ENCODE measurements at places on chromosomes 12 and 14.

GRCh38 chr12:113397497-113398197 is 6.0 kb downstream of the SDS start:
- no peak for DNase-seq

- DNase-seq = no peak
Measured at GRCh38 chr14:31173120-31173837, 34.3 kb downstream of the HECTD1 start.

DNA sequence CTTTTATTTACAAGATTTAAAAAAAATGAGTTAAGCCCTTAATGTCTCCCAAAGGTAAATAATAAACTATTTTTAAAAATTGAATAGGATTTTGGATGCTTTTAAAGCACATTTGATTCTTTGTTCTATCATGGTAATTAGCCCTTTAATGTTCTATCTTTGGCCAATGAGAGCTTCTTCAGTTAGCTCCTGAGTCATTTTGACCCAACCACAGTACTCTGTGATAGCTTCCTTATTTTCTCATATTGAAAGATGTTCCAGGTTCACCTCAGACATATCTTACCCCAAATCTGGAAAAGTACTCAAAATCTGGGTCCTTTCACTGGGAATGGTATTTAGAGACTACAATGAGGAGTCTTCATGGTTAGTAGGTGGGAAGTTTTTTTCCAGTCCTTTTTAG is 98.0 kb downstream of the MYRFL start:
- DNase-seq = no peak

GRCh38 chr12:11555743-11556625 is 93.5 kb upstream of the ETV6 start:
- DNase-seq = no peak

DNA sequence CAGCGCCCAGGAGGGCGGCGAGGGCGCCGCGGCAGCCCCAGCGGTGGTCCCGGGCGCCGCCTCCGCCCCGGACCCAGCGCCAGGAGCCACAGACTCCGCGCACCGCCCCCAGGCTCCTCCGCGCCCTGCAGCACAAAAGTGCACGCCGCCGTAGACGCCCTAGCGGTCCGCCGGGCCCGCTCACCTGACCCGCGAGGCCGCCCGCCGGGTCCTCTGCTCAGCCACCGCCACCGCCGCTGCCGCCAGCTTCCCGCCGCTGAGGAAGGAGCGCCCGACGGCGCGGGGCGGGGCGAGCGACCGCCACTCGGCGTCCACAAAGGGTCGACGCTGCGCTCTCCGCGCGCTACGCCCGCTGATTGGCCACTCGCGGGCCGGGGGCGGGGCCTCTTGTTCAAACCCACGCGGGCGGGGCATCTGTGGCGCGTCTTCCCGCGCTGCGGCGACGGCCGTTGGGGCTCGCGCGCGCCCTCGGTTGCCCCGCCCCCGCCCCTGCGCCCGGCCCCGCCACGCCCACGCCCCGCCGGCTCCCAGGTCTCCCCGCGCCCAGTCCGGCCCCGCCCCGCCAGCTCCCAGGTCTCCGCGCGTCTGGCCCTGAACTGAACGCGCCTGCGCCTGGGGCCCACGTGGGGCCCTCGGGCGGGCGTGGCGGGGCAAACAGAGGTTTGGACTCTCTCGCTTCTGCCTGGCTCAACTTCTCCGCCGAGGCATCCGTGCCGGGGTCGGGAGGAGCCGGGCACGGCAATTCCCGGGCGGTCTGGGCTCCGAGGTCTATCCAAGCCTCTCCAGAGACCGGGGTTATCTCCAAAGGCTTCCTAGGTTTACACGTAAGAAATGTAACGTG is at the start of gene CDCA4:
CDCA4 (minus strand) TSS at position 269 of the 841 bp plus-strand sequence. CDS start 9,154 bp downstream, outside the sequence.
- DNase-seq = peak; percentile 97

DNA sequence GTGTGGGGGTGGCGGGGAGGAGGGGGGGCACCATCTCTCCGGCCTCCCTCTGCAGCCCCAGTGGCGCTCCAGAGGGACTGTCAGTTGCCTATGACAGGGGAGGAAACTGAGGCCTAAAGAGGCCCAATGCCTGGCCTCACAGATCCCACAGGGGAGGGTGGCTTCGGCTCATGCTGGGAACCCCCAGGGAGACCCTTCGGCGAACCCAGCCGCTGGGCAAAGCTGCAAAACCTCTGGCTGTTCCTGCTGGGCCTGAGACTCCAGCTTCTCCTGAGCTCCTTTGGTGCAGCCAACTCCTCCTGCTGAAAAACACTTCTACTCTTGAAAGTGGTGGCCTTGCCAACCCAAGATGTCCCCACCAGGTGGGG is 170.1 kb upstream of the RTL1 start:
- no peak for DNase-seq

GRCh38 chr12:109729371-109729781 is 15.8 kb downstream of the FAM222A start:
- DNase-seq = no peak

- no peak for DNase-seq
Measured at GRCh38 chr12:56935752-56936151, 1.5 kb upstream of the SDR9C7 start.
